Iris pigment epithelial cell (primary cell): ENCODE measurements at places on chromosomes 7 and 10.

- no peak for DNase-seq
Measured at GRCh38 chr10:130053561-130053960, 57.1 kb downstream of the C10orf143 start.

- DNase-seq: no peak
Measured at GRCh38 chr10:48542471-48543181, 62.2 kb downstream of the ARHGAP22 start.

DNA sequence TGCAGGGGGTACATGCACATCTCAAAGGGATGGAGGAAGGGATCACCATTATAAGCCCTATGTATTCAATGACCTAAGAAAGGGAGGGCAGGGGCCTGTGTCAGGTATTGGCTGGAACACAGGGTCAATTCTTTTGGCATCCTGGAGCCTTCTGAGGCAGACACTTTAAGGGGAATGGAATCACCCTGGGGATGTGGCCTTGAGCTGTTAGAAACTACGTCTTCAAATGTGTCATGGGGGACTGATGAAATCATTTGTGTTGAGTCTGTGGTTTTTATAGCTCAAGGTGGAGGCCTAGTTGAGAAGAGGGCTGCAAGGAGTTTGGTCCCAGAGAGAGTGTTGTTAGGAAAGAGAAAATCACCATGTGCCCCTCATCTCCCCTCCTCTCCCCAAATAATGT is 206.1 kb upstream of the CELF2 start:
- DNase-seq: peak; percentile 81

DNA sequence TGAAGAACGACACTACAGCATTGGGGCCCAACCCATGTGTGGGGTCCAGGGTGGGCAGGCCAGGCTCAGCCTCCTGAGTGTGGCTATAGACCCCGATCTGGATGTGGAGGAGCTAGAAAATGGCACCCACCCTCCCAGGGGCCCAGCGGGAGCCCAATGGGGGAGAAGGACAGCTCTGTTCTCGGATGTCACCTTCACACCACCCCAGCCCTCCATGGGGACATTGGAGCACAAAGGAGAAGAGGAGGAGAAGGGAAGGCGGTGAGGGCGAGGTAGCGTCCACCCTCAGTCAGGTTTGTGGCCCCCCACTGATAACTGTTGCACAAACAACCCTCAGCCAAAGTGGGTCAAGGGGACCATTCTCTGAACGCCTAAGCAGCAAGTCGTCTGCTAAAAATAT is 509.3 kb downstream of the GRID1 start:
- DNase-seq: no peak

- DNase-seq: no peak
Measured at GRCh38 chr7:23709081-23709750, 803 bp upstream of the STK31 start.

GRCh38 chr10:44567471-44567870 is 182.6 kb upstream of the CXCL12 start:
- peak; percentile 75 for DNase-seq

DNA sequence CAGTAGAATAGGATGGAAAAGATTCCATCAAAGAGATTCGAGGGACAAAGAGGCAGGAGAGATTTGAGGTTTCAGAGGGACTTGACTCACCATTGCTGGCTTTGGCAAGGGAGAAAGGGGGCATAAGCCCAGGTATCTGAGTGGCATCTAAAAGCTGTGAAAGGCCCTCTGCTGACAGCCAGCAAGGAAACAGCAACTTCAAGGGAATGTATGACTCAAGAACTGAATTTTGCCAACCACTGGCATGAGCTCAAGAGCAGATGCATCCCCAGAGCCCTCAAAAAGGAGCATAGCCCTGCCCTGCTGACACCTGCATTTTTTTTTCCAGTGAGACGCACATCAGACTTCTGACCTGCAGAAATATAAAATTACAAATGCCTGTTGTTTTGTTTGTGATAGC is 19.6 kb upstream of the ADAM12 start:
- DNase-seq: no peak

DNA sequence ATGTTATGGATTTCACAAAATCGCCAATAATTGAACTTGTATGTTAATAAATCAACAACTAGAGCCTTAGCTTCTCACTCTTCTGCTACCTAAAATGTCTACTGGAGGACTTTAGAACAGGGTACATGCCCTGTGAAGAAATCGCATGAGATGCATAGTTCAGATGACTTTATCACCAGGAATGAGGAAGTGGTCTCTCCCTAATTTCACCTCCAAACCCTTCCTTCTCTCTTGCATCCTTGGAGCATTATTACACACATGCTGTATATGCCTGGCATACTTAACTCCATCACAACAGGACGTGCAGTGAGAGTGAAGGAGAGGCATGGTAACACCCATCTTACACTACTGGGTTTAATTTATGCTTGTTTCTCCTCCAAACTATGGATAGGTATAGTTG is 27.8 kb downstream of the RHEB start:
- peak; percentile 94 for DNase-seq

DNA sequence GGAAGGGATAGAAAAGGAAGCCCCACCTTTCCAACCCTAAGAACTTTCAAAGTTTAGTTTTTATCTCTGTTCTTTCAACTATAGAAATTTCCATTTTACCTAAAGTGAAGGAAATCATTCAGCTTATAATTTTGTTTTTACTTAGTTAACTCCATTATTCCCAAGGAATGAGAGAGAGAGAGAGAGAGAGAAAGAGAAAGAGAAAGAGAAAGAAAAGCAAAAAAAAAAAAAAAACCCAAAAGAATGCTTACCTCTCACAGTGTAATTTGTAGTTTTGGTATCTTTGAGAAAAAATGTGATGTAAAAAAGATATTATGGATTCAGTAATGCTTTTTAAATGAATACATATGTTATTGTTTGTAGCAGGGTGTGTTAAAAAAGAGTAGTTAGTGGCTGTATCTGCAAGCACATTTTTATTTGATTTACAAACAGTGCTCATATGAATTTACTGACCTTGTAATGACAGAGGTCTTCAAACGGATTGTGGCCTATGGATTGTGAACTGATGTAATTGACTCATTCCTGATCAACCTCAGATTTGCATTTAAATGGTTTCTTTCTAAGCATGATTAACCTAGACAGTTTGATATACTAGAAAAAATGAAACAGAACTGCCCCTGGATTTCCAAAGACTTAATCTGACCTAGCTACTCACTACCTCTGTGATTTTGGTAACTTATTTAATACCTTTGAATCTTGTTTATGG is 64.9 kb downstream of the LCOR start:
- no peak for DNase-seq

DNA sequence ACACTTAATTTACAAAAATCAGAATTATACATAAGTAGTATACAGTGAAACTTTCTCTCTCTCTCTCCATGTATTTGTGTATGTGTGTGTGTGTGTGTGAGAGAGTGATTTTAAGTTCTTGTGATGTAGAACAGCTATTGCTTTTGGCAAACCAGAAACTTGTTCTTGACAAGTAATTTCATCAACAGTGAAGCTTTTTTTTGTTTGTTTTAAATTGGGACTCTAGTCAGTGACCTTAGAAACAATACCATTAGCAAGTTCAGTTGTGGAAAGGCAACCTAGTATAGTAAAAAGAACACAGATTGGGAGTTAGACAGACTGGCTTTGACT is 319.1 kb downstream of the PTEN start:
- DNase-seq: no peak

GRCh38 chr7:101599787-101600186 is 29.3 kb downstream of the MYL10 start:
- no peak for DNase-seq

- DNase-seq: peak; percentile 95
Measured at GRCh38 chr10:3625959-3626751, 158.9 kb downstream of the KLF6 start.

GRCh38 chr10:117929327-117930067 is 117.2 kb downstream of the RAB11FIP2 start:
- DNase-seq: no peak

GRCh38 chr10:93199191-93199751 is 125.6 kb downstream of the CYP26A1 start:
- peak; percentile 93 for DNase-seq

DNA sequence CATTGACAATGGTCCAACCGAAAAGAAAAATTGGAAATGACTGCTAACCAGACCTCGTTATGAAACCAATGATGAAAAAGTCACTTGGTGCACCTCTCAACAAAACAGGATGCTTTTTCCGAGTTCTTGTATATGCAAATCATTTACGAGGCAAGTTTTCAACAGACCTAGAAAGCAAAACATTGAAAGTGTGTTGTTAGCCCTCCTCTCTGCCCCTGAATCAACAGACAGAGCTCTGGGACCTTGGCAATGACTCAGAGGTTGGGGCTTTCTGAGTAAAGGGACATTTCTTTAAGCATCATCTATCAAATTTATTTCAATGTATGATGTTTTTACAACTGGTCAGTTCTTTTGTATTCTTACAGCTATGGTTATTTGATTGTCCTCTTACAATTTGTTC is 16.3 kb upstream of the DKK1 start:
- no peak for DNase-seq

- DNase-seq: no peak
Measured at GRCh38 chr7:150365673-150366398, 2.8 kb upstream of the REPIN1 start.
